ENCODE measurements at places on chromosomes 6 and 20.
A peak's percentile ranks its signal among the peaks of the same experiment; 100 is the strongest.

DNA sequence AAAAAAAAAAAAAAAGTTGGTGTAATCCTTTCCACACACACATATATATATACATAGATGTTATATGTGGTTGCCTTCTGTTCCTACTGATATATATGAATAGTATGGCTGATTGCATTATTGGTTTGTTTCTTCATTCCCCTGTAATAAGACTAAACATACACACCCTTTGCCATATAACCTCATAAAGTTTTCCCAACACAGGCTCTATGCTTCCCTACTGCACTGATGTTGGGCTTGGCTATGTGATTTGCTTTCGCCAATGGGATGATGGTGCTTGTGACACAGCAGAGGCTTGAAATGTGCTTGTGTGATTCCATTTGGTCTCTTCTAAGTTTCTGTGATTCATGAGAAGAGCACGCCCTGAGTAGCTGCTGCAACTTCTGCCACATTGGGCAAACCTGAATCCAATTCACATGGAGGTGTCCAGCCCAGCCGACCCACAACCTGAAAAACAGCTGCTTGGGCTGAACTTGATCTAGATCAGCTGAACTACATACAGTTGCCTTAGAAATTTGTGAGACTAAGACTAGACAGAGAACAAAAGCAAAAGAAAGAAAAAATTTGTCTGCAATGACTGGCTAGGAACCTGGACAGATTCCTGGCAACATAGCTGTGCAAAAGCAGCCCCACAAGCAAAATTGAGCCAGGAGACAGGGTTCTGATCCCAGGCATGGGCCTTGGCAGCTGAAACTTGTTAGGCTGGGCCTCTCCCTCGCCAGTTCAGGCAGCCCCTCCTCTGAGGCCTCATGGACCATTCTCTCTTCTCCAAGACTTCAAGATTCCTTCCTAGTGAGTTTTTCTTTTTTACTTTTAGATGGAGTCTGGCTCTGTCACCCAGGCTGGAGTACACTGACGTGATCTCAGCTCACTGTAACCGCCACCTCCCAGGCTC, 13.4 kb upstream of the TBC1D20 start:
- no peak for DNase-seq

- DNase-seq = no peak
These were observed 128.2 kb upstream of the PTPN1 start for GRCh38 chr20:50381771-50382593.

GRCh38 chr6:170136541-170137175, 154.2 kb downstream of the DLL1 start:
- DNase-seq = no peak

GRCh38 chr6:138503881-138504680, 4.8 kb upstream of the NHSL1 start:
- DNase-seq = no peak

DNA sequence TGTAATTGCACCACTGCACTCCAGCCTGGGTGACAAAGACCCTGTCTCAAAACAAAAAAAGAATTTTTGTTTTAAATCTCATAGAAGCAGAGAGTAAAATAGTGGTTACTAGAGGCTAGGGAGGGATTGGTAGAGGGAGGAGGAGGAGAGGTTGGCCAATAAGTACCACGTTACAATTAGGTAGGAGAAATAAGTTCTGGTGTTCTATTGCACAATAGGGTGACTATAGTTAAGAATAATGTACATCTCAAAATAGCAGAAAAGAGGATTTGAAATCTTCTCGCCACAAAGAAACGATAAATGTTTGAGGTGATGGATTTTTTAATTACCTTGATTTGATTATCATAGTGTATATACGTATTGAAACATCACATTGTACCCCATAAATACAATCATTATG, 27.1 kb upstream of the TOP1 start:
- DNase-seq = no peak

DNA sequence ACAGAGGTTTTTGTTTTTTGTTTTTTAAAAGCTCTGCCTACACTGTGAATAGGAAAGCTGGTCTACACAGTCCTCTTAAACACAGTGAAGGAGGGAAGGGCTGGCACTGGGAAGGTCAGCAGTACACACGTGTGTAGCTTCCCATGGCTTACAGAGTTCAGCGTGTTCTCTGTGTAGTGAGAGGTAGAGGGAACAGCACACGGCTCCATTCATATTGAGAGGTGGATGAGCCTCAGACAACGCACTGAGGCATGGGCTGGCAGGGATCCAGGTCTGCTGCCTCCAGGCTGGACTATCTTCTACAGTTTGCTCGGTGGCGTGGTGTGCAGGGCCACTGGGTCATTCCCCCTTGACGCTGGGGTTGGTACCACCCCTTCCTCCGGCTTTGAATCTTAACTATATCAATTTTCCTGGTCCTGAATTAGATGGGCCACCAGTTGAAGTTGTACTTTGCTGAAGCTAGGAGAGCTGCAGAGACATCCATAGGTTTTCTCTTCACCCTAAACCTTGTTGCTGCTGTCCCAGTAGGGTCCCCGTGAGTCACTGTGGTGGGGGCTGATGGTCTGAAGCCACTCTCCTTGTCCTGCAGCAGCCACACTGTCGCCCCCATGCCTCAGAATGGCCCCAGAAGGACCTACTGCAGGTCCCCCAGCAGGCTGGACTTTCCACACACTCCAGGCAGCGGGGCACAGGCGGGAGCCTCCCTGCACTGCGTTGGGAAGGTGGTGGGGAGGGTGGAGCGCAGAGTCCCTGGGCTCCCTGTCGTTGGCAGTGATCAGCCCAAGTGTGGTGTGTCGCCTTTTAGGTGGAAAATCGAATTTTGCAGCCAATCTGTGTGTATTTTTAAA, 2.0 kb downstream of the ARFGAP1 start:
- no peak for DNase-seq

DNA sequence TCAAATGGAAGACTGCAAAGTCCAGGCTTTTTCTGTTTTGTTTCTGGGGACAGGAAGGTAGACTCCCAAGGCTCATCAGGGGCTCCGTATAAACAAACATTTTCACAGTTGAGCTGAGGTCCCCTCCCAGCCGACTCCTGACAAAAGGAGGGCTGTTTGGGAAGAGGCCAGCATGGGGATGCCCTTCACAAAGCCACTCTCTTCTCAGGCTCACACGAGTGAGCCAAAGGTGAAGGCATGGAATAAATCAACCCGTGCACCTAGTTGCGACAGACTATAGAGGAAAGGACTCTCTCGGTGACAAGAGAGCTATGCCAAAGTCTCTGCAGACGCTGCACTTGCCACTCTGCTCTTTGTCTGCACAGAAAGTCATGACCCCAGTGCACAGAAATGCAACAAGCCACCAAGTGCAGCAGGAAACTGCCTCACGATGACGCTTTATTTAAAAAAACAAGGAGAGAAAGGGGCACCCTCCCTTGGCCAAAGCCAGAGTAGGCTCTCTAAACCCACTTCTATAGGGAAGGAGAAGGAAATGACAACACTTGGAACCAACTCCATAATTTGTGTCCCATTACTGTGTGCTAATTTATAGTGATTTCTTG, 21.0 kb downstream of the JAG1 start:
- DNase-seq = no peak

DNA sequence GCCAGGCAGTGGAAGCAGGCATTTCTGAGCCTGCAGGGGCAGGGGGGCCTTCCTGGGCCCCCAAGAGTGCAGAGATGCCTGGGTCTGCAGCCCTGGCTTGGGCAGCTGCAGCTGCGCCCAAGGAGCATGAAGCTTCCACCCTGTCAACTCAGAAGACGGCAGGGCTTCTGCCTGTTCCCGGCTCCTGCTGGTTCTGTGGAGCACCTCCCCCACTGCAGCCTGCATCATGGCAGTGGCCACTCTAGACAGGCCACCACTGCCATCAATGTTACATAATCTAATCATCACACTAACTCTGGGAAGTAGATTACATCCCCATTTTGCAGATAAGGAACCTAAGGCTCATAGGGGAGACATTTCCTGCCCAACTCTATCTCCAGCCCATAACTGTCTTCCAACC, 21.1 kb upstream of the TOP1 start:
- no peak for DNase-seq

DNA sequence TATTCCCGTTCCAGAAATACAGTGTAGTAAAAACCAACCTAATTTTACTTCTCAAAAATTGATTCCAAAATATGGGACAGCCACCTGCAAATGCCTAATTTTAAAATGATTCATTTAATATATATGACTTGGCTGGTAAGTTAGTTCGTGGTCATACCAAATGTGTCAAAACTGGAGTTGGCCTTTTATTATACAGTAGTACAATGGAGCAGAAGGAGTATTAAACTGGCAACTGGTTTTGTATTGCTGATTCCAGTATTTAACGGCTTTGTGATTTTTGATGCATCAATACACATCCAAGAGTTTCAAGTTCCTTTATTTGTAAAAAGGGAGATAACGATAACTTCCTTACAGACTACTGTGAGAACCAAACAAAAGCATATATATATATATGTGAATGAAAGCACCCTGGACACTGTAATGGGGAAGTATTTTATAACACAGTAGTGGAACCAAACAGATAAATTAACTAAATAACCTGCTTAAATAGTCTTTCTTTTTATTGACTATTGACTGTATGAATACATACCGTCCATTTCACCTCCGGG, 24.8 kb downstream of the SAMHD1 start:
- DNase-seq = no peak

DNA sequence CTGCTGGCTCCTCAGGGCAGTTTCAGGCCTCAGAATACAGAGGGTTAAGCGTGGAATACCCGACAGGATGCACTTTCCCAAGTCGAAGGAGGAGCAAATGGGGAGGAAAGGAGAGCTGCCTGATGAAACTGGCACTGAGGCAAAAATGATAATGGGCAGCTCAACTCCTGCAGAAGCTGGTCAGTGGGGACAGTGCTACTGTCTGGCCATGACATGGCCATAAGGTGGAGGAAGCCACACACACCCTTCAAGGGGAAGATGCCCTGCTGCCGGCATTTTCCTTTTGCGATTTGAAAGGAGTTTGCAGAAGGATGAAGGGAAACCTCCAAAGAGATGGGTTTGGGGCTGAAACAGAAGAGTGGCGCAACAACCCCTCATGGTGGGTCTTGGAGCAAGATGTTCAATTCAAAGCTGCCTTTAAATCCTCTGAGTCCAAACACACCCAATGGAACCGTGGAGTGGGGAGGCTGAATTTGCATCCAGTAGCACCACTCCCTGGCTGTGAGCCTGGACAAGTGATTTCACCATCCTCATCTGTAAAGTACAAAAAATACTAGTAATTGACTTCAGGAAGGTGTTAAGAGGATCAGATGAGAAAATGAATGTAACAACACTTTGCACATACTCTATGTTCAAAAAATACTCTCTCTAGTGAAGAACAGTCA, 3.2 kb downstream of the ADIG start:
- DNase-seq = no peak

GRCh38 chr6:122734529-122735395, 44.8 kb upstream of the FABP7 start:
- DNase-seq = no peak

- peak; percentile 43 for DNase-seq
These were observed 16.0 kb downstream of the HECA start for GRCh38 chr6:139150920-139151319.

- DNase-seq = peak; percentile 9
These were observed 30.7 kb downstream of the SLC35D3 start for GRCh38 chr6:136952714-136953260.

Measured in brain (organoid and tissue), 16 donors.